ENCODE measurements at places on chromosomes 7 and 10.

DNA sequence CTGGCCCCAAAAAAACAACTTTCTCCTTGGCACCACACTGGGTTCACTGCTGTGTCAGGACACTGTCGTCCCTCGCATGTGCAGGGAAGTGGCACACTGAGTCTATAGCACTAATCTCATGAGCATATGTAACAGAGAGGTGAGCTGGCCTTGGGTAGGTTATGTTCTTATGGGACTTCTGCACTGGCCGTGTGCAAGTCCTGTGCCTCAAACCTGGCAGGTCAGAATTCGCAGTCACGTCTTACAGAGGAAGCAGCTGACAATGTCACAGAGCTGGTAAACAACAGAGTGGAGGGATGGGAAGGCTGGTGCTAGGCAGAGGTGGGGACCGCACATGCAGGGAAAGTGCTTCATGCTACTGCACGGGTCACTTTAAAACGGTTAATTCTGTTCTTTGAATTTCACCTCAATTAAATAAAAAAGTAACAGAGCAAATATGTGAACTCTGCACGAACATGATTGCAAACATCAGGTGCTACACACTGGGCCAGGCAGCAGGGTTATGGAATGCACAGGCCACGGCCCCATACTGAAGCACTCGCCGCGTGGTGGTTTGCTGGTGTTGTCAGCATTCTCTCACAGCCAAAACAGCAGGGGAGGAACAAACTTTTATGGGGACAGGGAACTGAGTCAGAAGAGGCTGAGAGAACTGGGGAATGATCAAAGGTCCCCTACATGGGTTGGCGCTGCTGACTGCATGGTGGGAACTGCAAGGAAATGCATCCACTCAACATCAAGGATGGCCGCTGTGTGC is 54.2 kb downstream of the VOPP1 start:
- no peak for DNase-seq
- no peaks in the 10 kb centered on the region for H3K27me3 ChIP-seq
- no peak overlapping the region for H3K4me3 ChIP-seq
- H3K27ac ChIP-seq: no peak overlapping the region
- peaks cover 7% of the 10 kb centered on the region for H3K4me1 ChIP-seq

DNA sequence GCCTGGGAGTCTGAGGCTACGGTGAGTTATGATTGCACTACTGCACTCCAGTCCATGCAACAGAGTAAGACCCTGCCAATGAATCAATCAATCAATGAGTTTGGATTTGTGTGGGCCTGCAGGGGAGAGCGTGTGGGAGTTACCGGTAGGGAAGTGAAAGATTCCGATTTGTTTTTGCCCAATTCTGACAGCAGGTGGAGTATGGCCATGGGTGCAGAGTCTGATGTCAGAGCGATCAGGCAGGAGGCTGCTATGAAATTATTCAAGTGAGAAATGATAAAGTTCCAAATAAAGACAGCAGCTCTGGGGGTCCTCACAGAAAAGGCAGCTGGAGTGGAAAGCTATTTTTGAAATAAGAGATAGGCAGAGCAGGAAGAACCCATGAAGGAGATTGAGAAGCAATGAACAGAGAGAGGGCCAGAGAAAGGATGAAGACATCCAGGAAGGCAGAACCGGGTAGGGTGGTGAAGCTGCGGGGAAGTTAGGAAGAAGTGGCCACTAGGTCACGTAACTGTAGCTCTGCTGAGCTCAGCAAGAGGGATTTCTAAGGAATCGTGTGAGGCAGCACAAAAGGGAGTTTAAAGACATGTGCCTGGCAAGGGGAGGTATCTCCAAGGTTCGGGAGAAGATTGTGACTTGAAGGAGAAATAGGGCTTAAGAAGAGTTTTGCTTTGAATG is 93.7 kb upstream of the NMT2 start:
- no peaks in the 10 kb centered on the region for H3K27me3 ChIP-seq
- peaks cover 18% of the 10 kb centered on the region for H3K4me1 ChIP-seq
- H3K36me3 ChIP-seq: no peaks in the 10 kb centered on the region
- DNase-seq: peak; percentile 57

GRCh38 chr7:44524811-44525388 is 16.2 kb downstream of the NPC1L1 start:
- no peaks in the 10 kb centered on the region for H3K4me1 ChIP-seq
- H3K27ac ChIP-seq: no peak overlapping the region
- H3K27me3 ChIP-seq: no peaks in the 10 kb centered on the region

- DNase-seq: no peak
- no peak overlapping the region for H3K4me3 ChIP-seq
- H3K27me3 ChIP-seq: no peaks in the 10 kb centered on the region
Measured at GRCh38 chr7:43648473-43649406, 65.8 kb downstream of the STK17A start.

DNA sequence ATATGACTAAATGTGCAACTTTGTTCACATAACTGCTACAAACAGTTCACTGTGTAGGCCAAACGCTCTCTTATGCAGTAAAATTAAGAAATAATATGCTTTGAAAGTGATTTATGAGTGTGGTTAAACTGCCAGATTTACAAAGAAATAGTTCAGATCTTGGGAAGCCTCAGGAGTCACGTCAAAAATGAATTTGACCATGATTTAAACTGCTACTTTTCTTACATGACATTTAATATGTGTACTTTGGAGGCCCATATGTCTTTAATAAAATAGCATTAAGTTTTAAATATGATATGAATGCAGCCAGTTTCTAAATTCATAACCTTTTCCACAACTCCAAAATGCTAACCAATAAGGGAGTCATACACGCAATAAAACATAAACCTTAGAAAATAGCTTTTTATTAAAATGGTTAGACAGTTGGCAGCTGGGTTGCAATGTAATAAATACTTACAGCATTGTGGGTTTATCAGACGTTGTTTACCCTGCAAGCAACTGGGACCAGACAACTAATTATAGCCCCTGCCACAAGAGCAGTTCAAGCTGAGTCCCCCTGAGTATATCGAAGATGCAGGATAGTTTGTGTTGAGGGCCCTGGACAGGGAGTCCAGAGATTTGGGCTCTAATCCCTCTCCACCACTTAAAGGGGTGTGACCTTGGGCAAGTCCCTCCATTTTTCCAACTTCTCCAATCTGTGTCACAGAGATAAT is 640.4 kb downstream of the LRMDA start:
- H3K36me3 ChIP-seq: no peaks in the 10 kb centered on the region
- H3K4me3 ChIP-seq: no peak overlapping the region
- no peaks in the 10 kb centered on the region for H3K4me1 ChIP-seq
- H3K27ac ChIP-seq: no peak overlapping the region
- H3K27me3 ChIP-seq: no peaks in the 10 kb centered on the region

DNA sequence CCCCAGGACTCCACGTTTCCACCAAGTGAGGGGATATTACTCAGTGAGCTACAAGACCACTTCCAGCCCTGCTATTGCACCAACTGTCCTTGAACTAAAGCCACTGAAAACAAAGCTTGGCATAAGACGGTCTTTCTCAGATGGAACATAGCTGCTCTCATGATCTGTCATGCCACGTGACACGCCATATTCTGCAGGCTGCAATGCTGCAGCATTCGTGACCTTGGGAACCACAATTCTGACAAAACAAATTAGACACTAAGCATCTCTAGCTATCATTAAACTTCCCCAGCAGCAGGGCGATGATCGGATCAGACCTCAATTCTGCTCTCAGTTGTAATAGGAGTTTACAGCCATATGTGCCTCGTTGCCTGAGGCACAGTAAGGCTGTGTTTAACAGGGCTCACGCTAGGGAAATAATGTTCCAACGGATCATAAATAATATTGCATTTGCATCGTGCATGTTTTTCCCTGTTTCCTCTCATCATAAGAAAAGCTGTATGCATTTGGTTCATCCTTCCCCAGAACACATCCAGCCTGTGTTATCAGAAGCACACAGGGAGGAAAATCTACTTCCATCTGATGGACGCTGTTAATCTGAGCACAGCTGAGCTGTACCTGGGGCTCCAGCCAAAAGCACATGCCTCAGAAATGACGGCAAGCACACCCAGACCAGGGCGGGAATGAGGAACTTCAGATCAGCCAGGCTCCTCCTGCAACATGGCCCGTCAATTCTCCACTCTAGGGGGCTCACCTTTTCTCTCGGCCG is 38.6 kb upstream of the CNPY1 start:
- peaks cover 13% of the 10 kb centered on the region for H3K27me3 ChIP-seq
- H3K4me1 ChIP-seq: peaks cover under 1% of the 10 kb centered on the region
- no peaks in the 10 kb centered on the region for H3K36me3 ChIP-seq
- no peak for DNase-seq

DNA sequence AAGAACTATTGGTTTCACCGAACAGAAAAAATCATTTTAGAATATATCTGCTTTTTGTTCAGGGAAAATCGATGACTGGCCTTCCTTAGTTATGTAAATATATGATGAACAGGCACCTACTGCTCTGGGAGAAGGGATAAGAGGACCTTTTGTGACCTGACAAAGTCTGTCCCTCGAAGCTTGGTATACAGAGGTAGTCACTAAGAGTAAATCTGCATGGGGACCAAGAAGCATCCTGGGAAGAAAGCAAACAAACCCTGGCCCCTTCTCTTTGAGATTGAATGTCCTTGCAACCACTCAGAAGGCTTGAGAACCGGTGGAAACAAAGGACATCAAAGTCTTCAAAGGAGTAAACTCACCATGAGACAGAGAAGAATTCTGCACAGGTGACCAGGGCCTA is 52.3 kb downstream of the SKIDA1 start:
- no peaks in the 10 kb centered on the region for H3K4me1 ChIP-seq
- H3K27ac ChIP-seq: no peak overlapping the region
- no peaks in the 10 kb centered on the region for H3K27me3 ChIP-seq

DNA sequence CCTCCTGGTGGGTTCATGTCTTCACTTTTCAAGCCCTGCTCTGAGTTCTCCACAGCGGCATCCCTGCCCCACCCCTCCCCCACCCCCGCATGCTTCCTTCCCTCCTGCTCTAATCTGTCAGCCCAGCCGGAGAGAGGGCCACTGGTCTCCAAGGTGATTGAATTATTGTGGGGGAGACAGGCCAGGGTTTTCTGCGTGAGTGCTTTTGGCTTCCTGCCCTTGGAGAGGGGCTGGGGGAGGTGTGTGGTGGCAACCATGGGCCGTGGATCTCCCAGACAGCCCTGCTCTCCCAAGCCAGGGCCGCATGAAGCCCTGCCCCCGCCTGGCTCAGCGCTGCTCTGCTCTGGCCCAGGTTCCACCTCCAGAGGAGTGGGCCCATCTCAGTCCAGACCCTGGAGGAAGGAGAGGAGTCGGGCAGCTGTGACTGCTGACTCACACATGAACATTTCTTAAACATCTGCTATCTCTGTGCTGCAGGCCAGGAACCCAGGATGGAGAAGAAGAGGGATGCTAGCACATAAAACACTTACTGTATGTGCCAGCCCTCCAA is 109.9 kb downstream of the ZMIZ1 start:
- peaks cover 73% of the 10 kb centered on the region for H3K4me1 ChIP-seq
- no peak overlapping the region for H3K4me3 ChIP-seq
- H3K27ac ChIP-seq: peak overlapping the region; percentile 80
- H3K36me3 ChIP-seq: no peaks in the 10 kb centered on the region
- peak; percentile 81 for DNase-seq

DNA sequence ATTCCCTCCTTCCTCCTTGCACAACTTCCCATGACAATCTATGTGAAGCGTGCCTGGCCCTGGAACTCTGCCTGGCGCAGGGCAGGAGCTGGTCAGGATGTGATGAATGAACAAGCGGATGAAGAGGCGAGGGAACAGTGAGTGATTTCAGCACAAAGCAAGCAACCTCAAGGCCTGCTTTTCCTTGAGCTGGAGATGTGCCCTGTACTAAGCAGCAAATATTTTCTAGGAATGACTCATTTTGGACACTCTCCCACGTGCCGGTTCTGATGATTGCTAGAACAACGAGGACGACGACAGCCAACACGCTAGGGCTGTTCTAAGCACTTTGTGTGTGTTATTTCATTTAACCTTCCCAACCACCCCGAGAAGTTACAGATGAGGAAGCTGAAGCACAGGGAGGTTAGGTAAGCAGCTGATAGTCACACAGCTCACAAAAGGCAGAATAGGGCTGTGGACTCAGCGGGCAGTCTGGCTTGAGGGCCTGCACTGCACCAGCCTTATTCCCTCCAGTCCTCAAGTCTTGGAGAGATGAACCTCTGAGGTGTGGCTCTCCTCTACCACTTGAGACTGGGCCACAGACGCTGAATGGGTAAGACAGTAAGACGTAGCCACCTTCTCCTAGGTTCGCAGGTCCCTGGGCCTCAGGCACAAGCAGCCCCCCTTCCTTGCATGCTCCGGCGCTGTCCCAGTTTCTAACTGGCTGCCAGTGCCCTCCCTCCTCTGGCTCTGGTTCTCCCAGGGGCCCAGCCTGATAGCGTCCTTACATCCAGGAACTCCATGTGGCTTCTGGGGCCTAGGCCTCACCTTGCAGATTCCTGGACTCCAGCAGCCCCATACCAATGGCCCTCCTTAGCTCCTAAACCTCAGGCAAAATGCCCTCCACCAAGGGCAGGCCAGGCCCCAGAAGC is 59.0 kb downstream of the YKT6 start:
- H3K27me3 ChIP-seq: no peaks in the 10 kb centered on the region
- no peaks in the 10 kb centered on the region for H3K36me3 ChIP-seq
- no peak overlapping the region for H3K27ac ChIP-seq
- H3K4me1 ChIP-seq: peaks cover 73% of the 10 kb centered on the region
- DNase-seq: peak; percentile 99

GRCh38 chr7:122914812-122915211 is 28.6 kb upstream of the CADPS2 start:
- H3K27ac ChIP-seq: no peak overlapping the region
- no peaks in the 10 kb centered on the region for H3K4me1 ChIP-seq
- H3K27me3 ChIP-seq: no peaks in the 10 kb centered on the region
- no peak for DNase-seq
- no peak overlapping the region for H3K4me3 ChIP-seq
- H3K36me3 ChIP-seq: no peaks in the 10 kb centered on the region

DNA sequence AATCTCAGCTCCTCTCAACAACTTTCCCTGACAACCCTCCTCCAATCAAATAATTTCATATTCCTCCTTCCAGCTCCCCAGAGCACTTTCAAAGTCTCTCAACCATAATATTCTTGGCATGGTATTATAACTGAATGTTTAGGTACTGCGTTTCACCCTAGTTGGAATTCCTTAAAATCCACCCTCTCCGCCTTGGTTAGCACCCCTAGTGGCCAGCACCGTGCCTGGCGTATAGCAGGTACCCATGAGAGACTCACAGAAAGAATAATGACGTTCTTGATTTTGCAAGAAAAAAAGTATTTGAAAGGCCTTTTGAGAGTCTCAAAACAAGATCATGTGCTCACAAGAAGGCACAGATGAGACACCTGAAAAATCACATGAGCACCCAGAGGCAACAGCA is 50.9 kb downstream of the GLI3 start:
- no peak overlapping the region for H3K27ac ChIP-seq
- H3K4me1 ChIP-seq: no peaks in the 10 kb centered on the region
- DNase-seq: no peak
- no peak overlapping the region for H3K4me3 ChIP-seq

GRCh38 chr7:28155019-28155660 is 25.5 kb downstream of the JAZF1 start:
- no peak for DNase-seq
- H3K36me3 ChIP-seq: no peaks in the 10 kb centered on the region
- H3K27me3 ChIP-seq: no peaks in the 10 kb centered on the region
- no peak overlapping the region for H3K4me3 ChIP-seq
- H3K4me1 ChIP-seq: peaks cover 5% of the 10 kb centered on the region

DNA sequence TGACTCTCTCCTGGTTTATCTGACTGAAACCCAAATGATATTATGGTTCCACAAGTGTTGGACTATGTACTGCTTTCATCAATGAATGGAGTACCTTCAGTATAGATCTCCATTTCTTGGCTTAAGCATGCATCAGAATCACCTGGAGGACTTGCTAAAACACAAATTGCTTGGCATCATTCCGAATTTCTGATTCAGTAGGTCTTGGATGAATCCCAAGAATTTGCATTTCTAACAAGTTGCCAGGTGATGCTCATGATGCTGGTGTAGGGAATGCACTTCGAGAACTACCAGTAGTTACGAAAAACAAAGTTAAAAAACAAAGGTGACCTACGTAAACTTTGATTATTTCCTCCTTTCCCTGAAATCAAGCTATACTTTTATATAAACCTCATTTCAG is 119.0 kb upstream of the FEZF1 start:
- no peak for DNase-seq
- no peaks in the 10 kb centered on the region for H3K36me3 ChIP-seq
- H3K4me3 ChIP-seq: no peak overlapping the region
- no peak overlapping the region for H3K27ac ChIP-seq
- no peaks in the 10 kb centered on the region for H3K27me3 ChIP-seq

Measured in cardiac muscle cell (in vitro differentiated cells and primary cell).